Stimulated activated CD8-positive, alpha-beta memory T cell treated with anti-CD3 and anti-CD28 coated beads, Interleukin-7, amount 100 ng/mL, for 48 hours (primary cell): ENCODE measurements at places on chromosomes 2 and 18.

DNA sequence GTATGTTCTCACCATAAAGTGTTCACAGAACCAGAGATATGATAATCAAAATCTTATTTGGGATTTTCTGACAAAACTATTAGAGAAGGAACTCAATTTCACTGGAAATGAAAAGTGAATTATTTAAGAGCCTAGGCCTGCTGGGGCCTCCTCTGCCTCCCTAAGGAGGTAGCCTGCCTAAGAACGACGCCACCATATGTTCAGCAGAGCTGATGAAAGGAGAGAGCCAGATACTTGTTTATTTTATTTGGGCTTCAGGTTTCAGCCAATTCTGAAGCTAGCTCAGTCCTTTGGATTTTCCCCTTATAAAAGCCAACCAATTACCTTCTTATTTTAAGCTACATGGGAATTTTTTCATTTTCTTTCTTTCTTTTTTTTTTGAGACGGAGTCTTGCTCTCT, 433.1 kb upstream of the MAP2 start:
- DNase-seq = no peak

- no peak for DNase-seq
Measured at GRCh38 chr18:69895066-69896047, 52.3 kb downstream of the CD226 start.

GRCh38 chr2:215503381-215503780, 67.5 kb upstream of the FN1 start:
- DNase-seq = no peak

DNA sequence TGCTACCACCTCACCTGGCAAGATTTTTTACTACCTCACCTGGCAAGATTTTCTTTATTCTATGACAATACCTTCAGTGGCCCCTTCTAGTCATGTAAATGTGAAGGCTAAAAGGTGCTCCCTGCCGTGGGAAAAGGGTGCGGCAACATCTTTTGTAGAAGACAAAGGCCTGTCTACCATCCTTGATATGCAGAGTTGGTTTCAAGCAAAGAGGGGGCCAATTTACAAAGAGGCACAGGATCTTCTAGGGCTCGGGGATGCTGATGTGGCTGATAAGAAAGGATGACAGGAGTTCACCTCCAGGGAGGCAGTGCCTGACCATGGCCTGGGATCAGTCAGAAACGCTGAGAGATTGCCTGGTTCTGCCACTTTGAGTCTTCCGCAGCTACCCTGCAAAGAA, 165.4 kb upstream of the SLC1A4 start:
- DNase-seq = no peak

DNA sequence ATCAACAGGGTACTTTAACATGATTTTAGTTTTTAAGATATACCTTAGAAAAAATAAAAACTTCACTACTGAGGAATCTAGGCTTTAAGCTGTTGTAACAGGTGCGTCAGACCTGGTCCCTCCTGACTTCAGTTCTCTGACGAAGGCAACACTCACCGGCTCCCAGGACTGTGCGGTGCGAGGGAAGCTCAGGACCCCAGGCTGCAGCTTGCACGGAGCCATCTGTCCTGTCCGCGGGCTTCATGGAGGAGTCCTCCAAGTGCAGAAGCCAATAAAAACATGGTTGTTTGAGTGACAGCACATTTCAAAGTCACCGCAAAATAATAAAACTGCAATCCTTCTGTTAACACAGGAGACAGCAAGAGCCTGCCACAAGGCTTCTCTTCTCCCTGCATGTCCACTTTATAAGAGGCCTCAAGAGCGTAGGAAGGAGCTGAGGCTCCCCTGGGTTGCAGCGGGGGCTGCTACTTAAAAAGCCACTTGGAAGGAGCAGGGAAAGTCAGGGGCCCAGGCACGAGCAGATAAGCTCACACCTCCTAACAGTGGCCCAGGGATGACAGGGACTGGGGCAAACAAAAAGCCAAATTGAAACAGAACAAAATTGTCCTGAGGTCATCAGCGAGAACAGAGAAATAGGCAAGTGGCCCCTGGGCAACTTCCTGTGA, 4.6 kb downstream of the HJURP start:
- DNase-seq = no peak

- no peak for DNase-seq
Measured at GRCh38 chr2:126971162-126971480, 72.4 kb downstream of the TEX51 start.

- DNase-seq = no peak
Measured at GRCh38 chr2:118279005-118279404, 190.7 kb downstream of the INSIG2 start.

DNA sequence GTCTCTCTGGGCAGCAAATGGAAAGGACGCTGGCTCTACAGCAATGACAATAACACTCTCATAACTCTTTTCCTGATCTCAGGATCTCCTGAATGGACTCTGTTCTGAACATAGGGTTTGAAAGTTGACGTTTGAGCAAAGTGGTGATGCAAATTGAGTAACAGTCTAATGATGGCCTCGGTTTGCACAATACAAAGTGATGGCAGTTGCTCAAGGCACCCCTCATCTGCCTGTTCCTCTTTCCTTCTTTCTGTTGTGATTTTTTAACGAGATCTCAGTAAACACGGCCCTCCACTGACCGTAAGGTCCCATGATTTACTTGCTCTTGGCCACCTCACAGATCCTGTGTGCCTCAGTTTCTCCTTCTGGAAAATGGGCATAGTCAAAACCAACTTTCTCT, 303.6 kb downstream of the SLC8A1 start:
- no peak for DNase-seq

DNA sequence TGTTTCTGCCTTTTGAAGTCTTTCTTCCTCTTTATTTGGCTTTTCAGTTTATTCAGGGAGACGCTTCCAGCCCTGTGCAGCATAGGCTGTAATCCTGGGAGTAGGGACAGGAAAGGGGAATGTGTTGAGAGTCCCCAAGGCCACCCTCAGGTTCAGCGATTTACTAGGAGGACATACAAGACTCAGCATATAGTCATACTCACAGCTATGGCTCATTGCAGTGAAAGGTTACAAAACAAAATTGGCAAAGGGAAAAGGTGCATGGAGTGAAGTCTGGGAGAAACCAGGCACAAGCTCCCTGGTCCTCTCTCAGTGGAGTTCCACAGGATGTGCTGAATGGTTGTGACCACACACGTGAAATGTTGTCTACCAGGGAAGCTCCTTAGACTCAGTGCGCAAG, 49.6 kb upstream of the ZNF638 start:
- no peak for DNase-seq

- DNase-seq = no peak
Measured at GRCh38 chr2:52710810-52711618, 1056.6 kb upstream of the CHAC2 start.

DNA sequence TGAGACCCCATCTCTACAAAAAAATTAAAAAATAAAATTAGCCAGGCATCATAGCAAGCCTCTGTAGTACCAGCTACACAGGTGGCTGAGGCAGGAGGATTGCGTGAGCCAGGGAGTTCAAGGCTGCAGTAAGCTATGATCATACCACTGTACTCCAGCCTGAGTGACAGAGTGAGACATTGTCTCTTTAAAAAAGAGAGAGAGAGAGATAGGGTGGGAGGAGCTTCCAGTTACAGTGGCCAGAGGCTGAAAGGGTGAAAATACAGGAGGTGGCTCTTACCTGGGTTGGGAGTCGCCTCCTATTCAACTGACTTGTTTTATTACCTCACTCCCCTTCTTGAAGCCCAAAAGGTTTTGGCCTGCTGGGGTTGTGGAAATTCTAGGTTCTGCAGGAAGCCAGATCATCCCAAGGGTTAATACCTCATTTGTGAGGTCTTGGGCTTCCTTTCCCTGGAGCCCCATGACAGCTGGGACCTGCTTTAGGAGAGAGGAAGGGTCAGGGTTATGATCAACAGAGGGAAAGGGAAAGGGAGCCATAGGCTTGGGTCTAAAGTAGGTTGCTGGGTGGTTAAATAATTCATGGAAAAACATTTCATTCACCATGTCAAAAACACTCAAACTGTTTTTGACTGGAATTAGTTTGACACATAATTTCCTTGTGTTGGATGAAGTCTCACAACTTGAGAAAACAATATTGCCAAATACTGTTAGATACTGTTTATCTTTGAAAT, 17.4 kb downstream of the DYNC2LI1 start:
- no peak for DNase-seq

- no peak for DNase-seq
Measured at GRCh38 chr18:11113937-11114336, 35.4 kb downstream of the PIEZO2 start.

GRCh38 chr18:73975266-73975665, 172.4 kb downstream of the FBXO15 start:
- DNase-seq = no peak
